Suprapubic skin (tissue), 4 donors: ENCODE measurements at places on chromosomes 3 and 15. TPM values are rescaled to one million over a fixed set of nuclear protein-coding genes. Genes with fewer than 3 reads are reported as not detected.

The ISLR2 gene
- 1.1 TPM for total RNA-seq

DNA sequence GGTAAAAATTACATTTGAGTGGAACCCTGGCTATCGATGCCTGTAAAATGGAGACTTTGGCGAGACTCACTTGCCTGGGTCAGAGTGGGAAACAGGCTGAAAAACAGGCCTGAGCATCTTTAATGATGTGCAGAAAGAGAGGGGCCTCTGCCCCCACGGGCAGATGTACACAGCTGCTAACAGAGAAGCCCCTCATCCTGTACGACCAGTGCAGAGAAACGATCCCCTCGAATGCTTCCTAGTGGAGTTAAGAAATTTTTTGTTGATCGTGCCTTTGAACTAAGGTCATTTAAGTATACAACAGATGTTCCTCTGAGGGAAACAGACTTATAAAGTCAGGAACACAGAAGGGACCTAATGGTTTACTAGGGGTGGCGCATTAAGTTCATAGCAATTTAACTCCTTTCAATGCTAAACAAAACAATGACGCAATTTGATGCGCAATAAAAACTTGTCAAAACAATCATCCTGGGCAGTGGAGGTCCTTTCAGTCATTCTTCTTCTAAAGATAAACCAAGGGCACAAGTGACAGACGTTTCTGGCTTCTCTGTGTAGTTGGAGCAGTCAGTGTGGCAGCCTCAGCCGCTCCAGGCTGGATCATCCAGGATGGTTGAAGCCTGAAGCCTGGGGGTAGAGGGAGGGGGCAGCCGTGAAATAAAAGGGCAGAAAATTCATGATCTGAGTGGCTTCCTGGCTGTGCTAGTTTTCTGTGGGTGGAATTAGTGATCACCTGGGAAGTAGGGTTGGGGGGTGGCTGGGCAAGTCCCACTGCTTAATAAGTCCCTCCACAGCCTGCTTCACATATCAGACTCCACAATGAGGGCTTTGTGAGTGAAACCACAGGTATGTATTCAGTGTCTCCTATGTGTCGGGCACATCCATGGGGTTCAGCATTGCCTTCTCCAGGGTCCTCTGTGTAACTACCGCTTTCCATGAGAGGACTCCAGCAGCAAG lies 50.8 kb upstream of the MRPS22 start:
- DNase-seq = no peak

The MME gene
- total RNA-seq = 5.9 TPM

DNA sequence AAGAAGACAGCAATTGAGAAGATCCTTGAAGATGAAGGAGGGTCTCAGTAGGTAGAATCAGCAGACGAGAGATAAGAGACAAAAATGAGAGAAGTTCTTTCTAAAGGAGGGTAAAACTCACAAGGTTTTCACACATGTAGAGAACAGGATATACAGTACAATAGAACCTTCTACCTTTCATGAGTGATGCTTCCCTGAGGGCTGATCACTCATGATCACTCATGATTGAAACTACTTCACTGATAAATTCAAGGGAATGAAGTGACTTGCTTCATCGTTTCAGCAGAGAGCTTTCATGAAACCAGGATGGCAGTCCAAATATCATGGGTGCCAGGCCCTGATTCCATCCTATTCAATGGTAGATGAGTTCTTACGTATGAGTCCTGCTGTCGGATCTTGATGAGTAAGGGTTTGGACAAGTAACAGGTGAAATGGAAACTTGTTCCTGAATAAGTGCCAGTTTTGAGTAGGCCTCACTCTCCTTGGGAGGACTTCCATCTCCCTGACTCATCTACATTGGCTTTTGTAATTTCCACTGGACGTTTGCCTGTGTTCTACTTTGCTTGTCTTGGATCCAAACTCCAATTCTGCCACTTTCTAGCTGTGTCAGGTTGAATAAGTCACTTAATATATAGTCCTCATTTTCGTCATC lies 9.6 kb upstream of the CLDN16 start:
- no peak for DNase-seq

The SRGAP3 gene
- total RNA-seq = 21.8 TPM

DNA sequence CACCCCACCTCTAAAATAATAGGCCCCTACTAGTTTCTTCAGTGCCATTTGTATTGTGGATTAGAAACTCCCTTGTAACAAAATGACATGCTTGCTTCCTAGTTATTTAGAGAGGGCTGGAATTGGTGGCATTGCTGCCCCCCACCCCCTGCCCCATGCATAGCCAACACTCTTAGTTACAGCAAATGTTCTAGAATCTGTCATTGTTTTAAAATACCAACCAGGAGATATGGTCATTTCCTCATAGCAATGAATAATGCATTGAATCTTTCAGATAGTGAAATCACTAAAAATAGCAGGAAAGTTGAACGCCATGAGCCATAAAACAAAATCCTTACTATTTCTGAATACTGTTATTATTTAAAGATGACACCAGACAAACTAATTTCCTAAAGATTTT lies 292.5 kb downstream of the ARPP21 start:
- no peak for DNase-seq

The PLSCR5 gene
- total RNA-seq = not detected

DNA sequence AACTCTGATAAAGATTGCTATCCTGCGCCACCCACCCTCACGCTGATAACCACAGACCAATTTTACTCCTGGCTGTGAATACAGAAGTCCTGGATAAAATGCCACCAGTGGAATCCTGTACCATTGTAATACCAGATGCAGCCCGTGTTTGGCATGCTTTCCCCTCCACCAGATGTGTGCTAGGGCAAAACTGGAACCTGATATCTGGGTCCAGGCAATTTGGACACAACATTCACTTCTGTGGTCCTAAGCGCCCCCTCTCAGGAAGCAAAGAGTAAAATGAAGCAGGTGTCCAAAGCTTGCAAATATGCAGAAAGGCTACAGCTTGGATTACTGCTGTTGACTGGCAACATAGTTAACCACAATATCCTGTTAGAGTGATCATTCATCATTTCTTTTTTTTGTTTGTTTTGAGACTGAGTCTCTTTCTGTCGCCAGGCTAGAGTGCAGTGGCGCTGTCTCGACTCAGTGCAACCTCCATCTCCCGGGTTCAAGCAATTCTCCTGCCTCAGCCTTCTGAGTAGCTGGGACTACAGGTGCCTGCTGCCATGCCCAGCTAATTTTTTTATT lies 32.8 kb downstream of the LOXL1 start:
- DNase-seq = peak; percentile 20

GRCh38 chr3:141894524-141895176 lies 18.2 kb downstream of the ATP1B3 start:
- DNase-seq = no peak

The BRK1 gene
- 81.7 TPM for total RNA-seq

The GLDN gene
- 4.8 TPM for total RNA-seq

- DNase-seq = no peak
These were observed 65.2 kb downstream of the FHIT start for GRCh38 chr3:61186030-61186429.

- DNase-seq = no peak
These were observed 167.8 kb upstream of the KBTBD8 start for GRCh38 chr3:66830301-66830700.

- DNase-seq = no peak
These were observed 54.8 kb upstream of the TNFSF10 start for GRCh38 chr3:172577987-172578570.

- no peak for DNase-seq
These were observed 45.0 kb downstream of the ZMAT3 start for GRCh38 chr3:179026636-179027035.

The OXTR gene
- not detected for total RNA-seq

DNA sequence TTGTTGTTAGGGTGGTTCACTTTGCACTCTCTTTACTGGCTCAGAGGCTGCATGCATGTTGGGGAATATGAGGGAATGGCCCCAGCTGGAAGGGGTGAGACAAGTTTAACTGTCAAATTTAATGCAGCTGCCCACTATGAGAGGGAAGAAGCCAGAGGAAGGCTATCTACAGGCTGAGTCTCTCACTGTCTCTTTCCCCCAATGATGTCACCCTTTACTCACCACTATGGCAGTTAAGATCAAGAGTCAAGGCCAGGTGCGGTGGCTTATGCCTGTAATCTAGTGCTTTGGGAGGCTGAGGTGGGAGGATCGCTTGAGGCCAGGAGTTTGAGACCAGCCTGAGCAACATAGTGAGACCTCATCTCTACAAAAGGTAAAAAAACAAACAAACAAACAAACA lies 12.2 kb upstream of the RBMS3 start:
- DNase-seq = no peak
